ENCODE measurements at places on chromosomes 5 and 9.
A peak's percentile ranks its signal among the peaks of the same experiment; 100 is the strongest.

- peak; percentile 97 for DNase-seq
Observed at GRCh38 chr9:89154651-89155336, 23.8 kb downstream of the SHC3 start.

DNA sequence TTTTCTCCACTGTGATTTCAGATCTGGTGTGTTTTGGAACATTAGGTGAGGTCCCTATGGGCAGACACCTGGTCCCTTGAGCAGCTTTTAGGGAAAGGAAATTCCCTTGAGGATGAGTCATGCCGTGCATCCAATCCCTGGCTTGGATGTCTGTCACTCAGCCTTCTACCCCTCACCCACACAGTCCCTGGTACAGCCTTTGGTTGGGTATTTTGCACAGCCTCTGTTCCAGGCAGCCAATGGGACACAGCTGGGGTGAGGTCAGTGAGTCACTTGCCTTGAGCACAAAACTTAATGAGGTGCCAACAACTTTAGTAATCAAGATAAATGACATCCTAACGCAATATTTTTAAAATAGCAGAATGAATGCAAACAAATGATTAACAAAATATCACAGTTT, 22.7 kb upstream of the SVEP1 start:
- no peak for DNase-seq

GRCh38 chr5:122150215-122150614, 20.9 kb downstream of the ZNF474 start:
- DNase-seq, result no peak

GRCh38 chr5:14995229-14995628, 123.7 kb upstream of the ANKH start:
- no peak for DNase-seq

DNA sequence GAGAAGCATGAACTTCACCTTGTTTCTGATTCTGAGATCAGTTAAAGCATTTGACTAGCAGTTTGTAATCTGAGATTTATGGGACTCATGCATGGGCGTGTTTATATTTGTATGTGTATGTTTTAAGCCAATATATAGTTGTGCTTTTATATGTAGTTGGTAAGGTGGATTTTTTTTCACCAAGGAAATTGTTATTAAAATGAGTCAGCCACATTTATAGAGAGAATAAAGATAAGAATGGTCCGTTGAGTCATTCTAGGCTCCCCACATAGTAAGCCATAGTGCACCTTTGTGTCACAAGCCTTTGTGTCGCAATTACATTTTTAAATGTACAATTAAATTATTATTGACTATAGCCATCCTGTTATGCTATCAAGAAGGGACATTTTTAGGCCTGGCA, 89.0 kb downstream of the NLN start:
- no peak for DNase-seq
